Neural progenitor cell (in vitro differentiated cells): ENCODE measurements at places on chromosomes 1 and 21. TPM values are rescaled to one million over a fixed set of nuclear protein-coding genes. Genes with fewer than 3 reads are reported as not detected.

GNAT2 gene
- total RNA-seq = 0.25 TPM in 1 of 2 replicates, not detected in the other

MPC2 gene
- 33.6 and 56.8 TPM in 2 replicates for total RNA-seq

TRIM46 gene
- total RNA-seq = 3.9 and 10.2 TPM in 2 replicates

SZRD1 gene
- total RNA-seq = 50.2 and 73.2 TPM in 2 replicates

- H3K4me3 ChIP-seq = no peak overlapping the region
- DNase-seq = no peak
- no peak overlapping the region for H3K27ac ChIP-seq
- H3K4me1 ChIP-seq = peaks cover 15% of the 10 kb centered on the region
Observed at GRCh38 chr1:91877574-91878208, 8.3 kb downstream of the TGFBR3 start.

DNA sequence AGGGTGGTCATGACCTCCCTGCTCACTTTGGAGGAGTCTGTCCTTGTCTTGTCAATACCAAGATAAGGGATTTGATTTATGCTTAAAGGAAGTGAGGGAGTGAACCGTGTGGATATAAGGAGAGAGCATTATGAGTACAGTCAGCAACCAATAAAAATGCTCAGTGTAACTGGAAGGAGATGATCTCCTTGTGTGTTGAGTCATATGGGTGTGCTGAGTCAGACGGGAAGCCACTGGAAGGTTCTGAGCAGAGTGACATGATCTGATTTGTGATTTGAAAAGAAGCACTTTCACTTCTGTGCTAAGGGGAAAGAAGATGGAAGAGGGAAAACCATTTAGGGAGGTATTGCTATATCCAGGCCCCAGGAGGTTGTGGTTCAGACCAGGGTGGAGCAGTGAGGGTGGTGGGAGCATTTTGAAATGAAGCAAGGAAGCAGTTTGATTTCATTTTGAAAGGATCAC is 2.5 kb upstream of the BCL10 start:
- no peak overlapping the region for H3K4me3 ChIP-seq
- no peak for DNase-seq
- H3K27ac ChIP-seq = no peak overlapping the region
- H3K27me3 ChIP-seq = no peaks in the 10 kb centered on the region

GRCh38 chr21:16842696-16843035 is 670.2 kb upstream of the CXADR start:
- H3K36me3 ChIP-seq = no peaks in the 10 kb centered on the region
- DNase-seq = no peak
- no peaks in the 10 kb centered on the region for H3K27me3 ChIP-seq
- H3K4me3 ChIP-seq = no peak overlapping the region
- H3K4me1 ChIP-seq = peaks cover 4% of the 10 kb centered on the region

DNA sequence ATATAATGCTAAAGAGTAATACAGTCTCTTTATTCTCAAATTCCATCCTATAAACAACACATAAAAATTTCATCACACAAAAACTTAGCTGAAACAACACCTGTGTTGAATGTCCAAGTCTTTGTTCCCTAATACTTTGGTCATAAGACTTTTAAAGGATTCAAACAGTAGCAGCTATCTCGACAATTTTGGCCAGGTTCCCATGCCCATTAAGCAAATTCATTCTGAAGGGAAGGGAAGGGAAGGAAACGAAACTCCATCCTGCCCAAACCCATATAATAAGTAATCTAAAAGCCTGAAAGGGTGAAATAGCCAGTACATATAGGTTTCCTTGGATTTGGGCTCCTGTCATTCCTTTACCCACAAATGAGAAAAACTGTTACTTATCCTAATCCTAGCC is 7.5 kb downstream of the IVNS1ABP start:
- H3K36me3 ChIP-seq = peaks cover 45% of the 10 kb centered on the region
- no peak for DNase-seq
- no peak overlapping the region for H3K4me3 ChIP-seq
- no peaks in the 10 kb centered on the region for H3K27me3 ChIP-seq

GRCh38 chr1:37556712-37557196 is at the start of gene DNALI1:
TSS of gene DNALI1 (plus strand) at chr1:37556940. CDS start at chr1:37556995, 55 bp downstream.
- no peaks in the 10 kb centered on the region for H3K36me3 ChIP-seq
- H3K4me1 ChIP-seq = peaks cover 15% of the 10 kb centered on the region
- peak within 1 kb of the TSS; percentile 65 for H3K4me3 ChIP-seq
- peak; percentile 96 for DNase-seq

DNA sequence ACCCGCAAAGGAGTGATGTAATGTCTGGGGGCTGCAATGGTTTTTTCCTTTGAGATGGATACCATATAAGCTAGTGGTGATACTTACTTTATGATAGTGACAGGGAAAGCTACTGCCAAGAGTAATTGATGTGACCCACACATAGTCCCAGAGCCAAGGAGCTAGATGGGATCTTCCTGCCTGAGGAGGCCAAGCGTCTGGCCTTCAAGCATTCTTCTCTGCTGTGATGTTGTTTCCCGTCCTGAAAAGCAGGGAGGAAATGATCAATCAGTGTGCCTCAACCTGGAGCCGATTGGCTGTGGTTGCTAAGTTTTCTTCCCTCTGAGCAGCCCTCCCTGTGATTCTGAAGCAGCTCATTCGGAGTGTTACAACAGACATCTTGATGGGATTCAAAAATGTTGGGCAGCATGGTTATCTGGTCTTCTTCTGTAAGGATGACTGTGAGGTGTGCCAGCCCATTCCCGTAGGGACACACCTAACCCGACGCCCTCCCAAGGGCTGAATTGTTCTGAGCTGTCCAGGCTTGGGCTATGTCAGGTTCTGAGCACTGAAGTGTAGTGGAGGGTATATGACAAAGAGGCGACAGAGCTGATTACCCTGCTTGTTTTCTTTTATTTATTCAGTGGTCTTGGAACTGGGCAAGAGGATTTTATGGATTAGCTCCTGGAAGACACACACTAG is 56.7 kb downstream of the UCK2 start:
- no peak for DNase-seq
- peaks cover 19% of the 10 kb centered on the region for H3K4me1 ChIP-seq
- H3K36me3 ChIP-seq = no peaks in the 10 kb centered on the region
- H3K4me3 ChIP-seq = no peak overlapping the region
- H3K27me3 ChIP-seq = no peaks in the 10 kb centered on the region
- peak overlapping the region; percentile 27 for H3K27ac ChIP-seq
